Left renal cortex interstitium (tissue), 4 donors: ENCODE measurements at places on chromosomes 2 and 18.
A peak's percentile ranks its signal among the peaks of the same experiment; 100 is the strongest.

GRCh38 chr2:172552547-172553291 is 3.2 kb upstream of the PDK1 start:
- no peak for DNase-seq

GRCh38 chr2:100976645-100977391 is 25.3 kb upstream of the RPL31 start:
- no peak for DNase-seq

GRCh38 chr18:57737400-57738060 is 65.6 kb downstream of the ATP8B1 start:
- DNase-seq: no peak

- DNase-seq: no peak
Measured at GRCh38 chr2:173053043-173053699, 22.5 kb upstream of the MAP3K20 start.

DNA sequence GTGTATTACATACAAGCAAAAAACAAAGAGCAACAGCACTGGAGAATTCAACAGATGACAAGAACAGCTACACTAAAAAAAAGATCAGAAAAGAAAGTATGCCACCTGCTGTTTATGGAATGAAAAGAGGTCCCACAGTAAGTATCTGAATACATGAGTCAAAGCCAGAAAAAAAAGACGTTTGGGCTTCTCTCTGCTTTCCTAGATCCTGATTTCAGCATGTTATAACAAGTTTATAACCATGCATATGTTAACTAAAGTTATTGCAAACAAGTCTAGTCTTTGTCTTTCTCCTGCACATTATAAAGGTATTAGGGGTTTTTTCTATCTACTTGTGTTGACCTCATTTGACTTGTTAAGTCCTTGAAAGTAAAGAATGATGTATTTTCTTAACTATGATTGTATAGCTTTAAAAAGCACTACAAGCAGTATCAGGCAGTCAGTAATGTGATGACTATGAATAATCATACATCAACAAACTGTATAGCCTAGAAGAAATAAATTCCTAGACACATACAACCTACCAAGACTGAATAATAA is 108.5 kb upstream of the COL5A2 start:
- DNase-seq: peak; percentile 35

- no peak for DNase-seq
Measured at GRCh38 chr2:141899740-141900139, 231.1 kb downstream of the LRP1B start.

GRCh38 chr2:88933980-88934379 is 242.5 kb downstream of the RPIA start:
- no peak for DNase-seq

DNA sequence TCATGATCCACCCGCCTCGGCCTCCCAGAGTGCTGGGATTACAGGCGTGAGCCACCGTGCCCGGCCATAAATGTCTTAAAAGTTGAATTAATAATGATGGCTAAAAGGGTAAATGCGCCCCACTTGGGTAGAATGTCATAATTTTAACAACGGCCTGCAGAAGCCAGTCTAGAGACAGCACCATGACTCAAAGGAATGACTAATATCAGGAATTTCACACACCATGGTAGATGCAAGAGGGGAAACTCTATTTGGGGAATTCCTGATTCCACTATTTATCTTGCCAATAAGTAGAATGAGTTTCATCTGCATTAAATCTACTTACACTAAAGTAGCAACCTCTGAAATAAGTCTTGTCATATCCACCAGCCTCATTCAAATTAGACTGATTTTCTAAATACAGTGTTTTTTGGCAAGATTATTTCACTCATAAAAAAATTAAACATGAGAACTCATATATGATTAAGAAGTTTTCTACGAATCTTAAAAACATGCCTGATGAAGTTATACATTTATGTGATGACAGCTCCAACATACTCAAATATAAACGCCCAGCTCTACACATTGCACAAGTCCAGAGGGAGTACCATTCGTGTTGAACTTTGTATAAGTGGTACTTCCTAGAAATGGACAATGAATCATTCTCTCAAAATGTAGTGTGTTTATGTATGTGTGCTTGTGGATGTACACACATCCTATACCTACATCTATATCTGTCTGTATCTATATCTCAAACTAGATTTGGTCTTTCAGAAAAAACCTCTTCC is 309.7 kb downstream of the IRS1 start:
- DNase-seq: no peak

- DNase-seq: peak; percentile 19
Measured at GRCh38 chr2:225889452-225889851, 489.9 kb downstream of the NYAP2 start.

GRCh38 chr2:236512267-236512666 is 57.4 kb upstream of the ACKR3 start:
- no peak for DNase-seq

DNA sequence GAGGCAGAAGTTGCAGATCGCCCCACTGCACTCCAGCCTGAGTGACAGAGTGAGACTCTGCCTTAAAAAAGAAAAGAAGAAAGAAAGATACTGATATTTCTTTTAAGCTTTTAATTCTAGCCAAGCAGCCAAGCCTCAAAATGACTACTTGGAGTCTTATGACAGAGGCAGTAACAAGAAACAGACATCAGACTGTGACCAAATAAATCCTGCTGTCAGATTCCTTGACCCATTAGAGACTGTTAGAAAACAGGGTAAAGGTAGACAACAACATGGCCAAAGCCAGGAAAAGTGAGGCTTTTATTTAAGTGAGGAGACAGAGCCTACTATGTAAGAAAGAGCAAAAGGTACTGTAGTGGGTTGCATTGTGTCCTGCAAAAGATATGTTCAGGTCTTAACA is 83.4 kb upstream of the NARS1 start:
- DNase-seq: no peak

DNA sequence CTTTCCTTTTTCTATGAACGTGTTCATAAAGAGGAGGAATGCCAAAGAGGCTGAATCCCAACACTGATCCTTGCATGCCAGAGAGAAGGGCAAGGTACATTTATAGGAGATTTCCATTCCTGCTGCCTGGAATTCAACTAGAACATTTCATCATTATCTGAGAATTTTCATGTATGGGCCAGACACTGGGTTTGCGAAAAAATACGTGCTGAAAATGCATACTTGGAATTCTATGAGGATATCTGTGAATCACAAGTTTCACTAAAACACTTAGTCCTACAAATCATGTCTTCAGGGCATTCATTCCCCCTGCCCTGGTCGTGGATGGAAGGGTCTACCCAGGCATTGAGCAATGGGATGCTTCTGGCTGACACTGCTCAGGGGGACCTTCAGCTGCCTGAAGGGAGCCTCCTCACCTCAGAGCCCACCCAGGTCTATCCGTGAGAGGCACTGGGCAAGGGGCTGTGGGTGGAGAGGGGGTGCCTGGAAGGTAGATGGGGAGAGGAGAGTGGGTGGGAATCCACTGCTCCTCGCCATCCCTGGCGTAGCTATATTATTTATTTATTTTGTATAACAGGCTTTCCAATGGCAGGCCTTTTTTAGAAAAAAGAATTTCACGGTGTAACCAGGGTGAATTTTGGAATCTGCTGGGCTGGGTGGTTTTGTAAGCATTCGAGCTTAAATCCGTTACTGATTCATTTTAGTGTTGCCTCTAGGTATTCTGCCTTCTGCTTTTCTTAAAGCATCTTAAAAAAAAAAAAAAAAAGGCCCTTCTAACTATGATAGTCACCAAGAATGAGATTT is 560.6 kb upstream of the ID2 start:
- DNase-seq: no peak

GRCh38 chr2:121333231-121333630 is 48.2 kb upstream of the TFCP2L1 start:
- no peak for DNase-seq

- DNase-seq: no peak
Measured at GRCh38 chr18:77323640-77324299, 74.1 kb downstream of the GALR1 start.

GRCh38 chr2:220764171-220764570 is 807.9 kb downstream of the EPHA4 start:
- no peak for DNase-seq

DNA sequence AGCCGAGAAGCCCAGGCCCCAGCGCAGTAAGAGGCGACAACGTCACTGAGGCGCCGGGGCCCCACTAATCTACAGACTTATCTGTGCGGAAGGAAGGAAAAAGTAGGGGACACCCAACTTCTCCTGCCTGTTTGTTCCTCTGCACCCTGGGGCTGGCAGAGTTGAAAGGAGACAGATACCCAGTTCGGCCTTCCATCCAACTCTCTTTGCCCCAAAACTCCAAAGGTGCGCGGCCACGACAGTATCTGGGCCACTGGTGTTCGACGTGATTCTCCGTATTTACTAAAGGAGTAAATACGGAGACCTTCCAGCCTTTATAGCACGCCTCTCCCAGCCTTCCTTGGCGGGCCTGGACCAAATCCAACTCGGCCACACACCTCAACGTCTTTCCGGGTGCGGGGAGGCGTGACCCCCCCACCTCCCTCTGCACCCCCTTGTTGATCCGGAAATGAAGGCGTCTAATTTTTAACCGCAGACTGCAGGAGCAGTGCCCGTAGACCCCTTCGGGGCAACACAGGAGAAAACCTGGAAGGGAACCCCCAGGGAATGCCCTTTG is 1.6 kb downstream of the SMAD7 start:
- no peak for DNase-seq

- DNase-seq: no peak
Measured at GRCh38 chr2:17637131-17637906, 96.8 kb downstream of the VSNL1 start.
